ENCODE measurements at places on chromosomes 11 and 22.

- no peak for DNase-seq
Observed at GRCh38 chr11:125916683-125917347, 12.5 kb downstream of the DDX25 start.

GRCh38 chr11:68863553-68864265 is 22.0 kb upstream of the CPT1A start:
- no peak for DNase-seq

GRCh38 chr11:9092853-9093778 is 1.7 kb upstream of the SCUBE2 start:
- no peak for DNase-seq

GRCh38 chr11:107392611-107393010 is 65.0 kb downstream of the CWF19L2 start:
- DNase-seq: no peak

- no peak for DNase-seq
Observed at GRCh38 chr11:45688472-45689033, 23.1 kb upstream of the CHST1 start.

- DNase-seq: no peak
Observed at GRCh38 chr11:111406589-111406988, 27.5 kb upstream of the POU2AF1 start.

GRCh38 chr11:128564642-128565245 is 22.6 kb downstream of the ETS1 start:
- no peak for DNase-seq

DNA sequence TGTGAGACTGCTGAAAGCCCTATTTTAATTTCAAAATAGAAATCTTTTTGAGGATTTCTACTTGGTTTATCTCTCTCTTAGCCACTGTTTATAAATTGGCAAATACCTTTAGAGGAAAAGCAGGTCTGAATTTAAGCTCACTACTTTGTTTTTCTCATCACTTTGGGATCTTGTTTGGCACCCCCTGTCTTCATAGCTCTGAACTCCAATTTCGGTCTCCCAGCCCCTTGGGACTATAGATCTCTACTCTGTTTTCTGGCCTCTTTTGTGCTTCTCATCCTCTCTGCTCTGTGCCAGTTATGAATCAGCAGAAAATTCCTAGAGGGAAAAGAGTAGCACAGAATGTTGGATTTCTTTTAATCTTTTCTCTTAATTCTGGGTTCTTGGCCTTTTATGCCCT is 118.3 kb downstream of the CYP2R1 start:
- no peak for DNase-seq

DNA sequence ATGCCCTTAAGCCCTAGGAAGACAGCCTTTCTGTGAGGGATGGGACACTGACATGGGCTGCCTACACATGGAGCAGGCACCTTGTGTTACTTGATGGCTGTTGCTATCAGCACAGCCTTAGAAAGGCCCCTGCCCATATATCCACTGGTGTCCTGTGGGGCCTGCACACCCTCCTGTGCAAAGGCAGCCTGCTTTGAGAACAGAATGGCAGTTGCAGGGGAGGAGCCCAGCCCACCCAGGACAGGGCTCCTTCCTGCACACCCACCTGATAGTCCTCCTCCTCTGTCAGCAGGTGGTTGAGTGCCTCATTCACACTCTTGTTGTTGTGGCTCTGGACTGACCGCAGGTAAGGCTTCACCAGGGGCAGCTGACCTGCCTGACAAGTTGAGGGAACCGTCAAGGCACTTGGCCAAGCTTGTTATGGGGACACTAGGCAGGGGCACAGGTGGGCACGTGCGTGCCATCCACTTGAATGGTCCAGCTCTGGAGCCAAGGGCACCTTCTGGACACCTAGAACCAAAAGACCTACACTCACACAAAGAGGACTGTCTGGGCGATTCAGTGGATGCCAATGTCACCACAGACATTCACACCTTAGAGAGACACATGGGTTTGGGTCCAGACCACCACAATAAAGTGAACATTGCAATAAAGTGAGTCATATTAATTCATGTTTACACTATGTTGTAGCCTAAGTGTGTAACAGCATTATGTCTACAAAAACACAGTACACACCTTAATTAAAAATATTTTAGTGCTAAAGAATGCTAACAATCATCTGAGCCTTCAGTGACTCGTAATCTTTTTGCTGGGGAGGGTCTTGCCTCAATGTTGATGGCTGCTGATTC is 9.4 kb upstream of the SLC25A1 start:
- no peak for DNase-seq

DNA sequence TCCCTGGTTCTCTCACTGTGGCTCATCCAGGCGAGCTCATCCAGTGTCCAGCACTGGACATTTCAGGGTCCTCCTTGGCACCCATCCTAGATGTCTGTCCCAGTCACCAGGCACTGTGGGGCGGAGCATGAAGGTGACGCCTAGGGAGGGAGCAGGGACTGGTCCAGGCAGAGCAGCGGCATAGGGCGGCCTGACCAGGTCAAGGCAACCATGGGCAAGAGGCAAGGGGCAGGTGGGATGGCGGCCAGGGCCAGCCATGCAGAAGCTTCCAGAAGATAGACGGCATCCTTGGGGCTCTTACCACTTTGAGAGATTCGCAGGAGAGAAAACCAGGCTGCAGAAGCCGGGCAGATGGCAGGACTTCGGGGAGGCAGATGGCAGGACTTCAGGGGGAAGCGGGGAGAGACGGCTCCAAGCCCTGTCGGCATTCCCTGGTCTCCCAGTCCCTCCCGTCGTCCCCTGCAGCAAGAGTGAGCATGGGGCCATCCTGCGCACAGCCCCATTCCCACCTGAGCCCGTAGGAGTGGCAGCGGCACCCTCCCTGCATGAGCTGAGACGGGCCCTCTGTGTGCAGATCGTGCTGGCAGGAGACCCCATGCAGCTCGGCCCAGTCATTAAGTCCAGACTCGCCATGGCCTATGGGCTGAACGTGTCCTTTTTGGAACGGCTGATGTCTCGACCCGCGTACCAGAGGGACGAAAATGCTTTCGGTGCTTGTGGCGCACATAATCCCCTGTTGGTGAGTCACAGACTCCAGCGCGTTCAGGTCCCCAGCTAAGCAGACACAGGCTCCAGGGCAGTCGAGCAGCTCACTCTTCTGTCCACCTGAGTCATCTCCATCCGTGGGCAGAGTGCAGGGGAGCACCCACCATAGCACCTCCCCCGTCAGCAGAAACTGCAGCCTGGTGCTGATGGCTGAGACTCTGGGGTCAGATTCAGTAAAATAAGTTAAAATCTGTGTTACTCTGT is 20.1 kb upstream of the PANX2 start:
- no peak for DNase-seq

- no peak for DNase-seq
Observed at GRCh38 chr11:32723332-32723731, 71.1 kb downstream of the CCDC73 start.

GRCh38 chr11:3189886-3190583 is 24.9 kb upstream of the OSBPL5 start:
- DNase-seq: no peak

DNA sequence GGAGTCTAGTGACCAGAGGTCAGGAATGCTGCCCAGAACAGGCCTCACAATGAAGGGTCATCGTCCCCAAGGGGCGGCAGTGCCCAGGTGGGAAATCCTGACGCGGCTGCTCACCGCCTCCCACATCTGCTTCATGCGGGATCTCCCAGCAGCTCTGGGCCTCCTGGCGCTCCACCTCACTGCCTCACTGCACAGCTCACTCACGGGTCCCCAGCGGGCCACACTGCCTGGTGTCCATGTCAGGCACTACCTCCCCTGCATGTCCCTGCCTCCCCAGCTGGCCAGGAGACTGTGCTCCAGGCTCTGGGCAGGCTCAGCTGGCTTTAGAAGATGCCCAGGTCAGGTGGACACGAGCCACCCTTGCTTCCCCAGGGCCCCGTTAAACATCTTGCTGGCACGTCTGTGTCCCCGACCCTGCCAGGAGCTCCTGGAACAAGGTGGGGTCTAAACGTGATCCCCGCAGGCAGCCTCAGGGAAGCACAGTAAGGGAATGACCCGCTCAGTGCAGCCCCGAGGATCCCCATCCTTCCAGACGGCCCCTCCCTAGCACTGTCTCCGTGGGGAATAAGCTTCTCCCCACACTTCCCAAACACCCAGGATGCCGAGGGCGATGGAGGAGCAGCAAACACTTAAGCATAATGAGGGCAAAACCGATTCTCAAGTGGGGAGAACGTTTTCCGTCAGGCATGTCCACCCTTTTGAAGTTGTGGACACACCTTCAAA is 93.2 kb downstream of the TRMU start:
- DNase-seq: no peak

DNA sequence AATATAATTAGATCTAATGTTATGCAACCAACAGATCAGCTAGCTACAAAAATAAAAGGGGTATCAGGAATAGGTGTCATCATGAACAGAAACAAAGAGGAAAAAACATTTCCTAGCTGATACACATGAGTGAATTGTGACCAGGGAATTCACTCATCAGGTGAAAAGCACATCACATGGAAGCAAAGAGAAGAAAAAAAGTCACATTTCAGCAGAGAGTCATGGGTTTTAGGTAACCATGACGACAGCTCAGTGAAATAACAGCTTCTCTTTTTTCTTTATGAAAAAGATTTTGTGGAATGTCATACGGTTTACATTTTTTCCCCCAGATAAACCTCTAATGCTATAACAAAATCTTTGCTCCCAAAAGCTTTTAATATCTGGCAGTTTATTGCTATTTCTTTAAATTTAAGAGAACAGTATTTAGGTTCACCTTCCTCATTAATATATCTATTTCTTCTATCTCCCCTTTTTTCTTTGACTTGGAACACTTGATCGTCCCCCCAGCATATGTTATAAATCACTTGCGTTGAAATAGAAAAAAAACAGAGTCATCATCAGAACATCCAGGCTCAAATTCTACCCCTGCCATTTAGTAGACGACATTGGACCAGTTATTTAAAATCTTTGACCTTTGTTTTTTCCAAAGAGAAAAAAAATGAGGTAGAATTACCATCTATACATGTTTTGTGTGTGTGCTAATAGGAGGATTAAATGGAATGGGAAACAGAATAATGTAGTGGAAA is 5.3 kb downstream of the TYR start:
- no peak for DNase-seq

GRCh38 chr22:21939461-21939913 is 13.2 kb downstream of the PPM1F start:
- no peak for DNase-seq

DNA sequence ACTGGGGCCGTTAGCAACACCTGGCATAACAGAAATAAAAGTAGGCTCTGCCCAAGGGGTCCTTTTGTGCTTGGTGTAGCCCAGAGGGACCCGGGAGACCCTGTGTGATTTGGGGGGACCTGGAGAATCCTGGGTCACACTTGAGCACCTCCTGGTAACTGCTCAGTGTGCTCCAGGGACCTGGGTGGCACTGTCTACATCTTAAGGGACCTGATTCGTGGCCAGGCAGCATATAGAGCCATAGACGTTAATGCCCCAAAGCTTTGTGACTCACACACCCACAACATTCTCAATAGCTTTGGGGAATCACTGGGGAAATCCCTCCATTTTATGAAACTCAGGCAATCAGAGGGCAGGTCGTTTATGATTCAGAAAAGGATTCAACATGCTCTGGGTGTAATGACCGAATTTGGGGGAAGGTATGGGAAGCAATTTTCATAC is 3.6 kb upstream of the IGF2 start:
- no peak for DNase-seq

GRCh38 chr11:35216962-35217678 is 78.1 kb downstream of the CD44 start:
- no peak for DNase-seq

DNA sequence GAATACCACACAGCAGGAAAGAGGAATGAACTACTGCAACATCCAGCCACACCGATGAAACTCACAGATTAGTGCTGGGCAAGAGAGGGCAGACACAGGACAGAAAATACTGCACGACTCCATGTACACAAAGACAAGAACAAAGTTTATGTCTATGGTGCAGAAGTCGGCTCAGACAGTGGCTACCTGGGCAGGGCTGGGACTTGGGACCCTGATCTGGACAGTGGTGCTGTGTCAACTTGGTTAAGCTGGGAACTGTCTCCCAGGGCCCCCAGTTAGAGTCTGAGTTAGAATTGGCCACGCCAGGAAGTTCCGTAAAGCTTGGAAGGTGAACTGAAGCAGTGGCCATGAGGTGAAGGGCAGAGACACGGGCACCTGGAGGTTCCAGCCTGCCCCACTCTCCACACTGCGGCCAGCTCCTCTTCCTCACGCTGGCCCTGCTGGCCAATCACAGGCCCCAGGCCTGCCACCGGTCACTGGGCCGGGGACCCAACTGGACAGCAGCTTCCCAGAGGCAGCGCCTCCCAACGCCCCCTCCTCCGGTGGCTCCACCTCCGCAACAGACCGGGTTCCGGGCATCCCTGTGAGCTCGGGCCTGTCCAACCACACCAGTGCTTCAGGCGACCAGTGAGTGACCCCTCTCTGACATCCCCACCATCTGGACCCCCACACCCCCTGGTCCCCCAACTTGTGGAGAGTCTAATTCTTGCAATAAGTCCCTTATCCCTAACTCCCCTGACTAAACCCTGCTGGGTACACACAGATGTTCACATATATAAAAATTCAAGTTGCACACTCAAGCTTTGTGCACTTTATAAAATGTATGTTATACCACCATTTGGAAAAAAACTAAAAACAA is 93.7 kb downstream of the MICAL3 start:
- DNase-seq: no peak

DNA sequence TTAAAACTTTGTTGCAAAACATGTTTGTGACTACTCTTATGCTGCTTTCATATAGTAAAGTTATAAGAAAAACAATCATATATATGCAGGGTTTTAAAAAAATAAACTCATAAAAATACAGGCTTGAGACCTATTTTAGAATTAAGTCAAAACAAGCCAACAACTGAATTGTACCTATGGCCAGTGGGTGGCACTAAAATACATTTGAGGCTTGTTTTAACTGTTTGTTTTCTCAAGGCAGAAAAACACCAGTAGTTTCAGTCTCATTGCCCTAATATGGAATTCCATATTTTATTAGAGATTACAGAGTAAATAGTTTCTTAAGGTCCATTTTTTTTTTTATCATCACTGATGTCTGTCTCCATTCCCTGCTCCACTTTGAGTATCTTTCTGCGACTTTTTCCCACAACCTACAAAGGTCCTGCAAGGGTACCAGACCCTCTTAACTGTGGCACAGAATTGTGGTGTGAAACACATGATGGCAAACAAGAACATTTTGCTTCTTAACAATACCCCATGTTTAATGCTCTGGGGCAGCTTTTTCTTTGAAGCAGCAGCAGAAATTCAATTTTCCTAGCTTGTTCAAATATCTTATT is 8.5 kb upstream of the CCDC89 start:
- no peak for DNase-seq

GRCh38 chr11:33040862-33041453 is 1.6 kb downstream of the TCP11L1 start:
- DNase-seq: no peak

DNA sequence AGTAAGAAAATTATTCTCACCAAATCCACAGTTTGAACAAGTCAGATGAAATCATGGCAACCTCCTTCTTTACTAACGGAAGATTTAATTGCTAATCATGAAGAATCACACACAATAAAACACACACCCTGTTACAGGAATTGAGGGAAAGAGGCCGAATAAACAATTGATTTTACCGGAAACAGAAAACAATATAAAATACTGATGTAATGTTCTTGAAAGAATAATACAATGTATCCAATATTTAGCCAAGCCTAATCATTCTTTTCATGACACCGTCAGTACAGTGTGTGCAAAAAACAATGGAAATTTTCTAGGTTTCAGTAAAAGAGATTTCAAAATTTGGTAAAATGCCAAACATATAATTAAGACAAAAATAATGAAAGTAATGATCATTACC is 23.4 kb downstream of the ASRGL1 start:
- DNase-seq: no peak

GRCh38 chr22:47116426-47117341 is 354.2 kb downstream of the TBC1D22A start:
- no peak for DNase-seq

Measured in activated naive CD4-positive, alpha-beta T cell (primary cell).